ENCODE measurements at places on chromosomes 13 and 19.

GRCh38 chr13:44267980-44268379, 105.6 kb upstream of the SERP2 start:
- DNase-seq, result no peak

- no peak for DNase-seq
Observed at GRCh38 chr13:45055902-45056648, 64.2 kb upstream of the GTF2F2 start.

DNA sequence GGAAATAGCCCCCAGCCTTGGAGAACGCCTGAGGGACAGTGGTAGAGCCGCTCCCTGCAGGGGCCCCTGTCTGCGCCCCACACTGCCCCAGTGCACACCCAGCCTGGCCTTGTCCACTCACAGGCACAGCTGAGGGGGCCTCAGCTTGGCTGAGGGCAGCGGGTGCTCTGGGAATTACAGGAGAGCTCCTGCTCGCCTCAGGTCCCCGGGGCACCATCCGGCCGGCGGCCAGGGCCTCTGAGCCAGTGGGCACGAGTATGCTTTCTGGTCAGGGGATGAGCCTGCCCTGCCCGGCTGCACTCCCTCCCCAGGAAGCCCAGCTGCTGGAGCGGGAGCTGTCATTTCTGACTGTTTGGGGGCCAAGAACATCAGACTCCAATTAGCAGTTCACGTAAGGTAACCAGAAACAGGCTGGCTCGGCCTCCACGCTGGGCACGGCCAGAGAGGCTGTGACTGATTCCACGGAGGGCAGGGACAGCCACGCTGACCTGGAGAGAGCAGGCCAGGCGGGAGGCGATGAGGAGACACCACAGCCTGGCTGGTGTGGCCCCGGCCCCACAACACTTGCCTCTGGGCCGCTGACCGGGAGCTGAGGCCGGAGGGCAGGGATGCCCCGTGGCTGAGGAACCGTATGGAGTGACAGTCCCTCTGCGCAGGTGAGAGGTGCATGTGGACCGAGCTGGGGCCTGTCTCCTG, 15.4 kb downstream of the CEBPG start:
- no peak for DNase-seq

DNA sequence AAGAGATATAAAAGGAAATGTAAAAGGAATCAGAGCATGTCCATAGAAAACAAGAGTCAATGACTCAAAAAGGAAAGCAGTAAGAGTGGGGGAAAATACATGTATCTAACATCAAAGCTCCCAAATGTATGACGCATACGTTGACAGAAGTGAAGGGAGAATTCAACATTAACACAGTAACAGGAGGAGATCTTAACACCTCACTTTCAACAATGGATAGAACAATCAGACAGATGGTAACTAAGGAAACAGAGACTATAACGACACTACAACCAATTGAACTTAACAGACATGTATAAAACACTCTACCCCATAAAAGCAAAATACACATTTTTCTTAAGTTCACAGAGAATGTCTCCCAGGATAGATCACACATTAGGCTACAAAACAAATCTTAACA, 774.8 kb upstream of the ARGLU1 start:
- DNase-seq, result no peak

DNA sequence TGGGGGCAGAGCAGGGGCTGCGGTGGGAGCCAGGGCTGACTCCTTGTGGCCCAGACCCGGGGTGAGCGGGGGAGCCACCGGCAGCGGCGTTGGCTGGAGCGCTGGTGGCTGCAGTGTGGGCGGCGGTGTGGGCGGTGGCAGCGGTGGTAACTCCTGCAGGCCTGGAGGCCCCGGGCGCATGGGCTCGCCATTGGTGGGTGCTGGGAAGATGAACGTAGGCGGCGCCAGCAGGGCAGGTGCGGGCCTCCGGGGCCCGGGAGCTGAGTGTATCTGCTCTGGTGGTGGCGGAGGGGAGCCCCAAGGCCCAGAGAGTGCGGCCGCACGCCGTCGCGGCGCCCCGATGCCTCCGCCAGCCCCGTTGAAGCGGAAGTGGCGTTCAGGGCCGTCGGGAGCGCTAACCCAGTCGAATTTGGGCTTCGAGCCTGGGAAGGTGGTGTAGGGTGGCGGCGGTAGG, 2.0 kb downstream of the GGN start:
- DNase-seq, result no peak

- DNase-seq, result no peak
Observed at GRCh38 chr13:75312884-75313520, 169.0 kb downstream of the TBC1D4 start.

- no peak for DNase-seq
Observed at GRCh38 chr13:113564331-113565023, 20.1 kb upstream of the TFDP1 start.

DNA sequence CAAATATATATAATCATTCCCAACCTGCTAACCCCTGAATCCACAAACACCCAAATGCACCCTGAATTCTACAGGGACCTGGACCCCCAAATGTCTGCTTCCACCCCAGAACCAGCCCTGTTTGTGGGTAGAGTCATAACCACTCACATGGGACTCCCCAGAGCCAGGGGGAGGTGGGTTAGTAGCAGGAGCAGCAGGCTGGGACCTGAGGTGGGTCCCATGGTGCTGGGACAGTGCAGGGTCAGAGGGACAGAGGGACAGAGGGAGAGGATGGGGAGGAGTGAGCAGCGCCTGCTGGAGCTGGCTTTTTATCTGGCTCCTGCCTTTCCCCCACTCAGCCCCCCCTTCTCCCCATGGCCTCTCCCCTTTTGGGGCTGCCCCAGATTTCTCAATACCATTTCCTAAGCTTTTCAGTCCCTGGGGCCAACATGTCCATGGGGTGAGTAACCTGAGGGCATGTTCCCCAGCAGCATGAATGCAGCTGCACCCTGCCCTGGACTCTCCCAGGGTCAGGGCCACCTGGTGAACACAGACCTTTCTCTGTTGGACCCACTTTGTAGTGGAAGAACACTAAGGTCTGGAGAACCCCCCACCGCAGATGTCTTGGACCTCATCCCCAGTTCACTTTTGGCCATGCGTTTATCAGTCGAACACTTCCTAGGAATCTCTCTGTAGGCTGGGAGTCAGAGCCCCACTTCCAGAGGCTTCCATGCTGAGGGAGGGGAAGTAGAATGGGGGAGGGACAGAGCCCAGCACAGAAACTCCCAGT, at the start of gene C3:
TSS of gene C3 (minus strand) at position 282 of the 769 bp plus-strand sequence. CDS start at position 221, 61 bp downstream.
- DNase-seq, result no peak

DNA sequence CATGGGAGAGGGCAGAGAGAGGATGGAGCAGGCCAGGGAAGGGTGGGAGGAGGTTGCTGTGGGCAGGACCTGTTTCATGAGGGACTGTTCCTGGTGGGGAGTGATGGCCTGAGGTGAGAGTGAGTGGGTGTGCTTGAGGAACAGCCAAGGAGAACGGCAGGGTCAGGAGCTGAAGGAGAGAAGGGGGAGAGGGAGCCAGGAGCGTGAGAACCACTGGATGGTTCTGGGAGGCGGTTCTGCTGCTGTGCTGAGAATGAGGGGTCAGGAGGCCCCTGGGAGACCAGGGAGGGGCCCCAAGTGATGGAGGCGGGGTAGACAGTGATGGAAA, 7.8 kb downstream of the SIN3B start:
- DNase-seq, result no peak

GRCh38 chr19:38663957-38664502, 16.6 kb downstream of the ACTN4 start:
- no peak for DNase-seq

- DNase-seq, result peak; percentile 81
Observed at GRCh38 chr19:49387936-49388372, at the start of gene KASH5. Gene KASH5 (plus strand): TSS chr19:49388249. CDS start chr19:49390884, 2,635 bp downstream.

DNA sequence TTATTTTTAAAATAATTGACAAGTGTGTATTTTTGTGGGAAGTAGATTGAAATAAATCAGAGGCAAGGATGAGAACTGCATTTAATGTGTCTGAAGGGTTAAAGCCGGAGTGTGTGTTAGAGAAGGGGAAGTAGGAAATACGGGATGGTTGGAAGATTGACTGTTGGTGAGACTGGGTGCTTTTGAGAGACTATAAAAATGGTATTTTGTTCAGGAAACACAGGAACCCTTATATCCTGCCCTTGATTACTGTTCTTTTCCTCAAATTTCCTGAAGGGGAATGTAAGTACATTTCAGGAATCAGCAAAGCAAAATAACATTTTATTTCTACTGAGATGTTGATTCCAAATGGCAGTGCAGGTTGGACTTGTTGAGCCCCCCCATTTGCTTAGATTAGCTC, 15.1 kb downstream of the IFT88 start:
- no peak for DNase-seq

DNA sequence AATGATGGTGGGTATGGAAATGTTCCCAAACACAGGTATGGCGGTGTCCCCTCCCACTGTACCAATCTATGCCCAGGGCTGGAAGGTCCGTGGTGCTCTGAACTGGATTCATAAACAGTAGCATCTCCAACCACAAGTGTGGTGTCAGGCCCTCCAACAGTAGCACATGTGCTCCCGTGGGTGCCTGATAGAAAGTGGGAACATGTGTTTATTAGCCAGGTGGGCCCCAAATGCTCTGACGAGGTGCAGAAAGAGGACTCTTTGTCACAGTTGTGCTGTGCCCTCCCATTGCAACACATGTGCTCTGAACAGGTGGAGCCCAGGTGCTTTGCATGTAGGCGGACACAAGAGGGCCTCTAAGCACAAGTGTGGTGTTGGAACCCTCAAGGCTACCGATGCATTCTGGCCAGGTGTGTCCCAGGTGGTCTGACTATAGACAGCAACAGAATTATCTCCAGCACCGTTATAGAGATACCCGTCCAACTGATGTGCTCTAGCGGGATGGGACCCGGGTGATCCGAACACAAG, 75.4 kb upstream of the ZNF30 start:
- no peak for DNase-seq

- no peak for DNase-seq
Observed at GRCh38 chr19:5395556-5395955, 54.9 kb upstream of the PTPRS start.

DNA sequence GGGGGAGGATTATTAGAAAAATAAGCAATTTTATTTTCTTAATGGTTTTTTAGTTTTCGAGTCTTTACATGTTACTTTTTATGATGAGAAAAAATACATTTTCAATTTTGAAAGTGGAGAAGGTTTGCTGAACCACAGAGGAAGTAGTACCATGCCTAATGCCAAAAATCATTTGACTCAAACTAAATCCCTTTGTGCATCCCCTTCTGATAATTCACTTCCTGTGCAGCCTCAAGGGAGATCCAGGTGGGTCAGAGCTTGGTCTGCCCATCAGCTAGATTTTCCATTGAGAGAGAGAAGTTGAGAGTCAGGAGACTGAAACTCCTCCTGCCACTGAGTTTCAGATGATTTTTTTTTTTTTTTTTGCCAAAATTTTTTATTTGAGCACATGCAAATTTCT, 571.7 kb downstream of the LIG4 start:
- no peak for DNase-seq

- DNase-seq, result no peak
Observed at GRCh38 chr13:100130930-100131511, 42.1 kb downstream of the PCCA start.

DNA sequence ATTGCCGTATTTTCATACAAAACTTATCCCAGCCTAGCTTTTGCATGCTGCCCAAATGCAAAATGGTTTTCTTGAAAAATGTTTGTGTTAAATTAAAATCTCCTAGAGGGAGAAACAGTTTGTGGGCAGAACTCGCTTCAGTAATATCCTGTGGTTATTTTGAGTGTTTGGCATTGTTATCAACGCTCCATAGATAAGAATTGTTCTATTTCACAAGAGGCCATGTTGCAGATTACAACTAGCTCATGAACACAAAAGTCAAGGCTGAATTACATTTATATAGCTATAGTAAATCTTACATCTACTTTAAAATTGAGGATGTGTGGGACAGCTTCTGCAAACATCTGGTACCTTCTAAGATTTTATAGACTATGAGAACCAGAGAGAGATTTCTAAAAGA, 447.9 kb downstream of the DCT start:
- DNase-seq, result no peak

- DNase-seq, result no peak
Observed at GRCh38 chr13:24280720-24281119, 28.7 kb upstream of the C1QTNF9 start.

GRCh38 chr19:4362831-4363545, 19.6 kb downstream of the MPND start:
- no peak for DNase-seq

DNA sequence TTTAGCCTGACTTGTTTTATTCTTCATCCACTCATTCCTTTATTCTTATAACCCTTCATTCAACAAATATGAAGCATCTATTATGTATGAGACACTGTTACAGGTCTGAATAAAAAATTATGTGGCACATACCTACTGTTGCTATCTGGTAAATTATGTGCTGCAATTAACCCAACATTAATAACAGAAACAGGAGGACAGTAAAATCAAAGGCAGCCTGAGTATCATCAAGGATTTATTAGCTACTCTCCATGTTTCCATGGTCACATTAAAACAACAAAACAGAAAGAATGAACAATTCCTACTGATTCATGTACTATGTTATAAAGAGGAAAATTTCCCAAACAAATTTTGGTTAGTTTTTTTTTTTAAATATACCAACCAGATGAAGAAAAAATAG, 43.9 kb downstream of the RAP2A start:
- no peak for DNase-seq

GRCh38 chr13:31276421-31276820, 76.6 kb downstream of the B3GLCT start:
- no peak for DNase-seq

DNA sequence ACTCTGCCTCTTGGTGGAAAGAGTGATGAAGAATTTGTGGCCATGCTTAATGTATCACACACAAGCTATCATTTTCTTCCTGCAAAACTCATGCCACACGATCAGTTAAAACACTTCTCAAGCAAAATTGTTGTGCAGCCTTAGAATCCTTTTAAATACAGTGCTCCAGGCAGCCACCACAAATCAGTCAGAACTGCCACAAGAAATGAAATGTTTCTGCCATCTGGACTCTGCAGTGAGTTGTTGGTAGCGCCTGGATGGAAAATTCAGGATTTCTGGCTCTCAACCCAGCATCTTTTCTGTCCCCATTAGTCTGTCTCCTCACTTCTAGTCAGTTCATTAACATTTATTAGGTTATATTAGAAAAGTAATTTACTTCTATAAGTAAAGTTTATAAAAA, 179.5 kb downstream of the GPC6 start:
- no peak for DNase-seq

DNA sequence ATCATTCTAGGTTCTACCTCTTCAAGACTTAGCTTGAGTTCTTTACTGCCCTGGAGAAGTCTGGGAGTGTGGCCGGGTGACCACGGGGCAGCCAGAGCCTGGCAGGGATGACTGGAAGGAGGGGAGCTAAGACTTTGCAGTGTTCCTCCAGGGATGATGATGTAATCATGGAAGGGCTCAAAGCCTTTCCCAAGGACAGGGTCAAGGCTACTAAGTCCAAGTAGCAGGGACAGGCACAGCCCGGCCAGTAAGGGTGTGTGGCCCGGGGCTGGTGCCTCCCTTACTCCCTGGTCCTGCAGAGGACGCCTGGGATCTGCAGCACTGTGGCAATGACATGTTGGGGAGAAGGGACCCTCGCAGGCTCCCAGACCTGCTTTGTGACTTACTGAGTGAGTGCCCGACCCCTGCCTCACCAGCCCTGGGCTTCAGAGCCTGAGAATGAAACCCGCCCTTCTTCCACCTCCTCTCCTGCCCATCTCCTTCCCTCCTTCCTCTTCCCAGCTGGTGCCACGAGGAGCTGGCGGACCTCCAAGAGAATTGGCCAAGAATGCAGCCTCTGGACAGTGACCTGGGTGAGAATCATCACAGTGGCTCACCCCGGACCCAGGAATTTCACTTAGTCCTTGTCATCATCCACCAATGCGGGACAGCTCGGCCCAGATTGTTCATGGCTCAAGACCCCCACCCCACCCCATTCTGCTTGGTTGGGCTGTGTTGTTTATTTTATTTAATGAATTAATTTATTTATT, 15.6 kb upstream of the FBXO17 start:
- DNase-seq, result no peak

- peak; percentile 56 for DNase-seq
Observed at GRCh38 chr13:49110122-49110912, 109.8 kb upstream of the MLNR start.
